ENCODE measurements at places on chromosomes 12 and 14.

DNA sequence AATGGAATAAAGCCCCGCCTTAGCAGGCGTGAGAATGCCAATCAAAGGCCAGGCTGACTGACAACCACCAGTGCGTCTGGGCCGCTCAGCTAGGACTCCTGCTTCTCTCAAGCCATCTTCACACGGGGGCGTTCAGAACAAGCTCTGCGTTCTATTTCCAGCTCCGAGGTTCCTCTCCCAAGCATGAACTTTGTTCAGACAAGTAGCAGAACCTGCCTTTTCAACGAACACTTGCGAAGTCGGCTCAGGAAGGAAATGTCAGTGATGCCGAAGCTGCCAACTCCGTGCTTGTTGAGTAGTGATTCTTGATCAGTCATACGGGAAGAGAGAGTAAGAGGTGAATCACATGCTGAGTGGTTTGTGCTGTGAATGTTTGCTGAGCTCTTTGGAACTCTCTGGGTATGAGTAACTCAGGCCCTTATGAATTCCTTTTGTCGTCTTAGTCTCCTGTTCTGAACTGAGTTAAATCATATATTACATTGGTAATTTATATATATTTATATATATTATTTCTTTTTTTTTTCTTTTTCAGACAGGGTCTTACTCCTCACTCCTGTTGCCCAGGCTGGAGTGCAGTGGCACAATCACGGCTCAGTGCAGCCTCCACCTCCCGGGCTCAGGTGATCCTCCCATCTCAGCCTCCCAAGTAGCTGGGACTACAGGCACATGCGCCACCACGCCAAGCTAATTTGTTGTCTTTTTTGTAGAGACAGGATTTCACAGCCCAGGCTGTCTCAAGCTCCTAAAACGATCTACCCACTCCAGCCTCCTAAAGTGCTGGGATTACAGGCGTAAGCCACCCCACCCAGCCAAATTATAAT is 29.4 kb upstream of the BCL7A start:
- DNase-seq: no peak

DNA sequence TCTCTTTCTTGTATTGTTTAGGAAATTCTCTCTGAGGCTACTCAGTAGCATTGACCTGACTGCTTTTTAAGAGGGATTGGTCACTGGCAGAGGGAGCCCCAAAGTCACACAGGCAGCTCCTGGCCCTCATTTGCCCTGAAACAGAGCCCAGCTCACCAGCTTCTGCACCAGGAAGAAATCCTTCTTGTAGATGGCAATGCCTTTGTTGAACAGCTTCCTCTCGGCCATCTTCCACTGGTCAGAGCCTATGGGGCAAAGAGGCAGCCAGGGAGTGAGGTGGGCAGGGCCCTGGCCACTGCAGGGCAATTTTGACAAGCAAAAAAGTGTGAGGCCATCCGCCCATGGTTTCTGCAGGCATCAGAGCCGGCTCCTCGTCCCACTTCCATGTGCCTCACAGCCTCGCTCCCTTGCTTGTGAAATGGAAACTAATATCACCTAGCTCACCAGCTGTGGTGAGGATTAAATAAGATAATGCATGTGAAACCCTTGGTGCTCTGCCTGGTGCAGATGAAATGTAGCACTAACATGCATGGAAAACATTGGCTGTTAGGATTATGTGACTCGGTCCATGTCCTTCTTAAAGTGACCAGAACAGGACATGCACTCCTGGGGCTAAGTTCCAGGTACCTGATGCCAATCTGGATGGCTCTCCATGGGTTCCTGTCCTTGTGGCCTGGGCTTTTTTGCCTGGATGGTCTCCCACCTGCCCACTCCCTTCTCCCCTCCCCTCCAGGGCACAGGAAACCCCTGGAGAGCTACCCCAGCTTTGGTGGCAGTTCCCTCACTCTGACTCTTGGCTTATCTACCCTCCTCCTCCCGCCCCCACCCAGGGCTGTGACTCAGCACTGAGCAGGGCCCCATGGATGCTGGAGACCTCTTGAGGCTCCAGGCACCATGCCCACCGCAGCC is 11.2 kb upstream of the PNMA1 start:
- no peak for DNase-seq

- DNase-seq: no peak
Measured at GRCh38 chr14:92600318-92601053, 86.9 kb downstream of the RIN3 start.

- DNase-seq: no peak
Measured at GRCh38 chr12:56760460-56760859, 2.7 kb upstream of the HSD17B6 start.

- DNase-seq: no peak
Measured at GRCh38 chr12:113039911-113040445, 16.6 kb upstream of the DTX1 start.

DNA sequence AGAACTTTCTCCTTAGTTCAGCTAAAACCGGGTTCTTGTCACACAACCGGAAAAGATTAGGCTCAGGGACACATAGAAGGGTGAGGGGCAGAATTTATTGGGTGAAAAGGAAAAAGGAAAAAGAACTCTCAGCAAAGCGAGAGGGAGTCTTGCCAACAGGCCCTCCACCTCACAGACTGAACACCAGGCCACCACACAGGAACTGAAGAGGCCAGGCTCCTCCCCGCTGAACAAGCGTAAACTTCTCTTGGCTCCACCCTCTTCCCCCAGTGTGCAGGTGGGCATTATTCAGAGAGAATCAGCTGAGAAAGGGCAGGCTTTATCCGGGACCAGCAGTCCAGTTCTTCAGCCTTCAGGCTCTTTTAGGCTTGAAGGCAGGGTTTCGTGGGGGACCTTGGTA is 125.6 kb upstream of the FGD4 start:
- no peak for DNase-seq

DNA sequence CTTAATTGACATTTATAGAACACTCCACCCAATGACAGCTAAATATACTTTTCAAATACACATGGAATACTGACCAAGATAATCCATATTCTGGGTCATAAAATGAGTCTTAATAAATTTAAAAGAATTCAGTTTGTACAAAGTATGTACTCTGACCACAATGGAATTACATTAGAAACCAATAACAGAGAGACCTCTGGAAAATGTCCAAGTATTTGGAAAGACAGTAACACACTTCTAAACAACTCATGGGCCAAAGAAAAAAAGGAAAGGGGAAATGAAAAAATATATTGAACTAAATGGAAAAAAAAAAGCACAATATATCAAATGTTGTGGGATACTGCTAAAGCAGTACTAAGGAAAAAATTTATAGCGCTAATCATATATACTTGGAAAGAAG is 52.0 kb downstream of the CRACR2A start:
- no peak for DNase-seq

GRCh38 chr12:70645494-70646317 is 8.5 kb upstream of the PTPRB start:
- no peak for DNase-seq

DNA sequence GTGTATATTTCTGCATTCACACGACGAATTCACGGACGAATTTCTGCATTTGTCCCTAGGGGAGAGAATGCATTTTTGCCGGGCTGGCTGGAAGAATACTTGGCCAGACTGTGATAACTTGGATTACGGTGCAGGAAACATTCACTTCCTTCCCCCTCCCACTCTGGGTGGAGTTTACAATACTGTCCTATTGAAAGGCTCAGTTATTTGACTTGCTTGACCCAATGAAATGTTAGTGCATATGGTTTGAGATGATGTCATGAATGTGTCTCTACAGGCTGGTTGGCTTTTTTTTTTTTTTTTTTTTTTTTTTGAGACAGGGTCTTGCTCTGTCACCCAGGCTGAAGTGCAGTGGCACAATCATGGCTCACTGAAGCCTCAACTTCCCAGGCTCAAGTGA is 90.7 kb upstream of the NOS1 start:
- DNase-seq: no peak

GRCh38 chr12:60072911-60073310 is 477.1 kb downstream of the SLC16A7 start:
- DNase-seq: no peak

GRCh38 chr14:39666386-39666785 is 234.2 kb upstream of the FBXO33 start:
- no peak for DNase-seq

- no peak for DNase-seq
Measured at GRCh38 chr14:85442996-85443395, 86.9 kb upstream of the FLRT2 start.

DNA sequence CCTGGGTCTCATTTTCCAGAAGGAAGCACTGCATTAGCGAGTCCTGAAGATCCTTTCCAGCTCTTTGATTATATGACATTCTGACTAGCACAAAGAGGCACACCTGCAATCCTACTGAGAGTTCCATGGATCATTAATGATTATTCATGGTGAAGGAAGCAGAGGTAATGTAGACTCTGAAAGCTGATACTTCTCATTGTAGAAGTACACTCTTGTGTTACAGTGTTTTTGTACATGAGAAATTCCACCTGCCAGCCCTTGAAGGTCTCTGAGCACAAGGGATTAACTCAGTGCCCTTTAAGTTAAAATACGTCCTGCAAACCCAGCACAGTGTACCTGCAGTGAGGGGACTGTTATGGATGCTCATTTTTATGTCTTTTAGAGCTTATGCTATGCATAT is 558.8 kb upstream of the FBXO33 start:
- peak; percentile 50 for DNase-seq

- no peak for DNase-seq
Measured at GRCh38 chr14:89107626-89108025, 283.2 kb downstream of the TTC8 start.

DNA sequence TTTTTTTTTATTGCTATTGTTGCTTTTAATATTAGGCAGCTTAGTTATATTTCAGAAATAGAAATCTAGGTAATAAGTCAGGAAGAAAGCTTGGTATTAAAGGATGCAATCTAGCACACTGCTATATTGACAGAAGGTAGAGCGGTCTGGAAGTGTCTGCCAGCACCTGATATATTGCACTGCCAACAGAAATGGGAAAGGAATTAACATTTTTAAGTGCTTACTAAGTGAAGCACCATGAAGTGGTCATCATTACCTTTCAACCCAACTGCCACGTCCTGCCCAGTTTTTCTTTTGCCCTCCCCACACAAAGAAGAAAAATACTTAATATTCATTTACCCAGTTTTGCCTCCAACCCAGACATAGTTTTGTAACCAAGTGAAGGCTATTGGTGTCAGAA is 163.5 kb downstream of the KITLG start:
- peak; percentile 39 for DNase-seq

- DNase-seq: no peak
Measured at GRCh38 chr14:58716706-58717105, 78.9 kb downstream of the DACT1 start.

GRCh38 chr12:107344035-107344808 is 250.9 kb upstream of the CRY1 start:
- DNase-seq: no peak

DNA sequence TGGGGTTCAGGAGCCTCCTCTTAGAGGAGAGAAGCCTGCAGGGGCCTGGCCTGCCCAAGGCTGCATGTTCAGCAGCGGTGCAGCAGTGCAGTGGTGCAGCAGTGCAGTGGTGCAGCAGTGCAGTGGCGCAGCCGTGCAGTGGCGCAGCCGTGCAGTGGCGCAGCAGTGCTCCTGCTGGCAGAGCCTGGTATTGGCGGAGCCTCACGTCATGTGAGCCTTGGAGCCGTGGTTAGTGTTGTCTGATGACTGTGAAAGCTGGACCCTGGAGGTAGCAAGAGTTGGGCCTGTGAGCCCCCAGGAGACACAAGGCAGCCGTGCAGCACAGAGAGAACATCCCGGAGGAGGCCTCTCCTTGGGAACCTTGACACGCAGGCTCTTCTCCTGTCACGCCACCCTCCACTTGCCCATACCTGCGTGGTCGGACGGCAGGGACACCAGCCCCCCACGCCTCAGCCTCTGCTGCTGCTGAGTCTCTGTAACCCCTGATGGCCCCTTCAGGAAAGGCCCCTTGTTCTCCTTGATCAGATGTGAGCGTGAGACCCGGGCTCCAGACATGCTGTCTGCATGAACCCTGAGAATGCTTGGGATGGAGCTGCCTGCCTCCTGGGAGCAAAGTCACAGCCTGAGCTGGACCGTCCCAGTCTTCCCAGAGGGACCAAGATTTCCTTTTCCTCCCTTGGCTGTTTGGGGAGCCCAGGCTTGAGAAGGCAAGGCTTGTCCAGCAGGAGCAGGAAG is 193.7 kb downstream of the KIF26A start:
- no peak for DNase-seq

DNA sequence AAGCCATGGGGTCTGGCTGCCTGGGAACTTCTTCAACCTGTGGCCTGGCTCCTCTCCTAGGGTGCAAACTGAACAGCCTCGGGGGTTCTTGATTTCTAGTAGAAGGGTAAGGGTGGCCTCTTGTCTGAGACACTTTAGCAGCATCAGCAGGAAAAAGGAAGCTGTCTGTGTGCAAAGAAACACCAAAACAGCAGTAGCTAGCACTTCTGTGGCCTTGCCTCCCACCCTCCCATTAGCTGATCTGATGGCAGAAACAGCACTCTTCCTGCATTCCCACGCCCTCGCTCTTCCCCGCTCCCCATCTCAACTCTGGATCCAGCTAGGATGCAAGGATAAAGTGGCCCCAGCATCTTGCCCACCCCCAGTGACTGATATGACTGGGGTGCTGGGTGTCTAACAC is 20.7 kb downstream of the SLC7A8 start:
- no peak for DNase-seq

DNA sequence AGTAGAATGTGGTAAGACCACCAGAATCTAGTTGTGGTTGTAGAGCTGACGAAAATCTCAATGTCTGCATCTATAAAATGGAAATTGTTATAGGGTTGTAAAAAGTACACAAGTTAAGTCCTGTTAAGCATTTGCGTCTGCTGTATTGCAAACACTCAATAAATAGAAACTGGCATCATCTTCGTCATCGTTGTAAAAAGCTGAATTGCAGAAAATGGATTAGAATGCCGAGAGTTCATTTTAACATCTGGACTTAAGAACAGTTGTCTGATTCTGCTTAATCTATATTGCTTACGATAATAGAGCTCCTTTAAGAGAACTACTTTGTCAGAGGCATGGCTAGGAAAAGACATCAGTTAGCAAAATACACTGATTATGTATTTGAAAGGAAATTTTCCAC is 33.2 kb downstream of the KCNMB4 start:
- DNase-seq: no peak

GRCh38 chr12:13911756-13912554 is 69.4 kb downstream of the GRIN2B start:
- DNase-seq: no peak

- DNase-seq: no peak
Measured at GRCh38 chr14:105335735-105336476, 21.4 kb downstream of the PACS2 start.

DNA sequence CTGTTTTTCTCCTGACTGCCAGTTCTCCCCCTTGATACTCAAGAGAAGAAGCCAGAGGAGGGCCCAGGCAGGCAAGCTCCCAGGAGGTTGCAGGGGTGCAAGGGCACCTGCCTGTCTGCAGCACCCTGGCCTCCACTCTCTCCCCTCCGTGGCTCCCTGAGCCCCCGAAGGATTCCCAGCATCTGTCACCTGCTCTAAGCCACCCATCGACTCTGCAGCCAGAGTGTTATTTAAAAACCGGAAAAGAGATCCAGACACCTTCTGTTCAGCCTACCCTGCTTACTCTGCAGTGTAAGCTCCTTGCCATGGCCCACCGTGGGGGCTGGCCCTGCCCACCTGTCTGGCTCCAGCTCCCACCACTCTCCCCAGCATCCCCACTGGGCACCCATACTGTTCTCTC is 121.4 kb downstream of the KSR2 start:
- DNase-seq: no peak

Data from NCI-H2081 (cell line).